ENCODE measurements at places on chromosomes 6 and 20.
A peak's percentile ranks its signal among the peaks of the same experiment; 100 is the strongest.

DNA sequence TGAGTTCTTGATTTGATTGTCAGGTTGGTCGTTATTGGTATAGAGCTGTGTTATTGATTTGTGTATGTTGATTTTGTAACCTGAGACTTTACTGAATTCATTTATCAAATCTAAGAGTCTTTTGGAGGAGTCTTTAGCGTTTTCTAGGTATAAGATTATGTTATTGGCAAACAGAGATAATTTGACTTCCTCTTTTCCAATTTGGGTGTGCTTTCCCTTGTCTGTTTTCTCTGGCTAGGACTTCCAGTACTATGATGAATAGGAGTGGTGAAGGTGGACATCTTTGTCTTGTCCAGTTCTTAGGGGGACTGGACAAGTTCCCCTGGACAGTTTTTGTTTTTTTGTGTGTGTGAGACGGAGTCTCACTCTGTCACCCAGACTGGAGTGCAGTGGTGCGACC lies 17.4 kb downstream of the HLA-DOA start:
- no peaks in the 10 kb centered on the region for H3K4me1 ChIP-seq
- H3K27me3 ChIP-seq: peaks cover 68% of the 10 kb centered on the region
- no peak overlapping the region for H3K4me3 ChIP-seq

DNA sequence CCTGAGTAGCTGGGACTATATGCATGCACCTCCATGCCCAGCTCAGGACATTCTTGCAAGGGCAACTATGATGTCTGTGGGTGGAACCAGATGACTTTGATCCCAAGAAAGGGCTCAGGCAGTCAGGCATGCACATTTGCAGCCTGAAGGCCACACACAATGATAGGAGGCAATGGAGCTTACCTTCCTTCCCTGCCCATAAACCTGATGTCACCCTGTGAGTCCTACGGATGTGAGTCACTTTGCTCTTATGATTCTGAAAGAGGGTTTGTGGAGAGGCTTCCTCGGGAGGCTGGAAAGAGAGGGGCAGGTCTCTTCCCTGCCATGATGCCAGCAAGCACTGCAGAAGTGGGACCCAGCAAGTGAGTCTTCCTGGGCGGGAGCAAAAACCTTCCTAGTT lies 202.4 kb downstream of the LY86 start:
- H3K27me3 ChIP-seq: no peaks in the 10 kb centered on the region
- no peaks in the 10 kb centered on the region for H3K36me3 ChIP-seq
- no peak for DNase-seq
- no peak overlapping the region for H3K27ac ChIP-seq

DNA sequence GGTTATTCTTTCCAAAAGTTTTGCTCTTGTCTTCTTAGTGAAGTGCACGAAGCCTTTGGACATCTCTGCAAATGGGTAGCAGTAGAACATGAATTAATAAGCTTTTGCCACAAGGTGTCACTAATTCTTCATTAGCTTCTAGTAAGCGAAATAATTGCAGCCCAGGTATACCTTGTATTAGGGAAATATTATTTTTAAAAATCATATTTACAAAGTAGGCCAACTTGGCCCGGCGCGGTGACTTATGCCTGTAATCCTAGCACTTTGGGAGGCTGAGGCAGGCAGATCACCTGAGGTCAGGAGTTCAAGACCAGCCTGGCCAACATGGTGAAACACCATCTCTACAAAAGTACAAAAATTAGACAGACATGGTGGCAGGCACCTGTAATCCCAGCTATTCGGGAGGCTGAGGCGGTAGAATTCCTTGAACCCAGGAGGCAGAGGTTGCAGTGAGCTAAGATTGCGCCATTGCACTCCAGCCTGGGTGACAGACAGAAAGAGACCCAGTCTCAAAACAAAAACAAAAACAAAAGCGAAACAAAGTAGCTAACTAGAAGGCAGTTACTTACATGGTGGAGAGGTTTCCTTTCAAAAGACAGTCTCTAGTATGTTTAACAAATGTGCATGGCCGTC lies 8.8 kb upstream of the RSPH3 start:
- H3K4me1 ChIP-seq: no peaks in the 10 kb centered on the region
- H3K27ac ChIP-seq: no peak overlapping the region
- no peaks in the 10 kb centered on the region for H3K36me3 ChIP-seq
- H3K27me3 ChIP-seq: no peaks in the 10 kb centered on the region
- DNase-seq: no peak

DNA sequence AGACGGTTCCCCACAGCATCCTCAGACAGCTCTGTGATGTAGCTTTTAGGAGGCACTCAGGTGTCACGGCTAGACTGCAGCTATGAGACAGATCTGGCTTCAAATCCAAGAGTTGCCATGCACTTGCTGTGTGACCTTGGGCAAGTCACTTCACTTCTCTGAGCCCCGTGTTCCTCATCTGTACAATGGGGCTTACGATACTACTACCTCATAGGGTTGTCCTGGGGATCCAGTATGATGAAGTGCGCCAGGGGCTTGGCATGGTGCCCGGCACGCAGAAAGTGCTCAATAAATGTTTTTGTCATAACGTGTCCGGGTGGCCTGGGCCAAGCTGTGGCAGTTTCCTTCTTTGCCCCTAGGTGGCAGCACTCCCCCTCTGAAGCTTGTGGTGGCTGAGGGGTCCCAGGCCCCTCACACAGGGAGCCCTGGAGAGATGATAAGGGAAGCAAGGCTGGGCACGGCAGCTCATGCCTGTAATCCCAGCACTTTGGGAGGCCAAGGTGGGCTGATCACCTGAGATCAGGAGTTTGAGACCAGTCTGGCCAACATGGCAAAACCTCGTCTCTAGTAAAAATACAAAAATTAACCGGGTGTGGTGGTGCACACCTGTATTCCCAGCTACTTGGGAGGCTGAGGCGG lies 19.1 kb upstream of the CHMP4B start:
- peaks cover 14% of the 10 kb centered on the region for H3K4me1 ChIP-seq
- no peak for DNase-seq
- H3K27ac ChIP-seq: no peak overlapping the region
- no peak overlapping the region for H3K4me3 ChIP-seq
- no peaks in the 10 kb centered on the region for H3K36me3 ChIP-seq
- no peaks in the 10 kb centered on the region for H3K27me3 ChIP-seq

GRCh38 chr6:151679081-151679480 lies 128.4 kb upstream of the ESR1 start:
- no peak overlapping the region for H3K27ac ChIP-seq
- no peak for DNase-seq
- H3K36me3 ChIP-seq: no peaks in the 10 kb centered on the region
- no peak overlapping the region for H3K4me3 ChIP-seq
- peaks cover 2% of the 10 kb centered on the region for H3K27me3 ChIP-seq

- H3K36me3 ChIP-seq: no peaks in the 10 kb centered on the region
- no peak for DNase-seq
- peak overlapping the region; percentile 61 for H3K27ac ChIP-seq
- no peaks in the 10 kb centered on the region for H3K27me3 ChIP-seq
- peaks cover 30% of the 10 kb centered on the region for H3K4me1 ChIP-seq
These were observed 998.9 kb upstream of the GJE1 start for GRCh38 chr6:141133836-141134235.

GRCh38 chr20:59495894-59496510 lies 108.3 kb upstream of the PHACTR3 start:
- H3K36me3 ChIP-seq: no peaks in the 10 kb centered on the region
- no peak overlapping the region for H3K27ac ChIP-seq
- DNase-seq: peak; percentile 92
- H3K4me3 ChIP-seq: no peak overlapping the region
- peaks cover 12% of the 10 kb centered on the region for H3K27me3 ChIP-seq

DNA sequence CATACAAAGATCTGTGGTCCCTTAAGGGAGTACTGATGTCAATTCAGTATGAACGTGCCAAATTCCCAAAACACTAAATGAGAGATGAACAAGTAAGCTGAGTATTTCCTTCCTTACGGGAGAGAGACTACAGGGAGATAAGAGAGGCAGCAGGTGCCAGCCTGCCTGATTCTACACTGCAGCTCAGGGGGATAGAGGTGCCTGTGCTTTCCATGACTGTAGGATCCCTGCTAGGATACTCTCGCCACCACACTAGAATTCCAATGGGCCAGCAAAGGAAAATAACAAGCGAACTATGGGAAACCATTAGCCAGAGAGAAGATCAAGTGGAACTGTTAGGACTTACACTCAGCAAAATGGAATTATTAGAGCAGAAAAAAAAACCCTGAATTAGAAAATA lies 198.5 kb upstream of the BTBD3 start:
- H3K36me3 ChIP-seq: no peaks in the 10 kb centered on the region
- H3K27ac ChIP-seq: no peak overlapping the region
- H3K27me3 ChIP-seq: no peaks in the 10 kb centered on the region
- H3K4me3 ChIP-seq: no peak overlapping the region

DNA sequence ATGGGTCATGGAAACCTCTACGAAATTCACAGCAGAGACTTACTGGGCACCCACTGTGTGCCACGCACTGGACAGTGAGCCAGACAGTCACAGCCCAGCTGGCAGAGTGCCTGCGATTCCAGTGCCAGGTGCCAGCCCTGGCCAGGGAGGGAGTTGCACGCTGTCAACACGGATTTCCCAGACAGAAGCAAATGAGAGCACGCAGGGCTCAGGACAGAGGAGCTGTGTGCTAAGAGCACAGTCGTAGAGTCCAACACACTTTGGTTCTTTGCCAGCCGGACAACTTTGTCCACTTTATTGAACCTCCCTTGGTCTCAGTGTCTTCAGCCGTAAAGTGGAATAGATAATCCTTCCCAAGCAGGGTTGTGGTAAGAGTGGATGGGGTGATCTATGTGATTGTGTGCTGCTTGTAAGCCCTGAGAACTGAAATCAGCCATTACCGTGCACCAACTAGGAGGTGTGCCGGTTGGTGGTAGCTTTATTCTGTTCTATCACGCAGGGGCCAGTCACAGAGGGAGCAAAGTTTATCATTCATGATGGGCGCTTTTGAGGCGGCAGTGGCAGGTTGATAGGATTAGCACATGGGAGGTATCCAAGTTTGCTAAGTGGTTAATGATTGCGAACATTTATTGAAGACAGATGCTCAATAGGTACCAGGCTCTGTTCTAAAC lies 40.6 kb downstream of the SIRPA start:
- DNase-seq: no peak
- no peaks in the 10 kb centered on the region for H3K4me1 ChIP-seq
- H3K4me3 ChIP-seq: no peak overlapping the region
- H3K27ac ChIP-seq: no peak overlapping the region
- peaks cover 4% of the 10 kb centered on the region for H3K36me3 ChIP-seq

- H3K36me3 ChIP-seq: no peaks in the 10 kb centered on the region
- H3K27ac ChIP-seq: peak overlapping the region; percentile 28
- H3K27me3 ChIP-seq: no peaks in the 10 kb centered on the region
- peaks cover 34% of the 10 kb centered on the region for H3K4me1 ChIP-seq
- DNase-seq: no peak
These were observed 13.7 kb upstream of the SOX12 start for GRCh38 chr20:311609-312008.

DNA sequence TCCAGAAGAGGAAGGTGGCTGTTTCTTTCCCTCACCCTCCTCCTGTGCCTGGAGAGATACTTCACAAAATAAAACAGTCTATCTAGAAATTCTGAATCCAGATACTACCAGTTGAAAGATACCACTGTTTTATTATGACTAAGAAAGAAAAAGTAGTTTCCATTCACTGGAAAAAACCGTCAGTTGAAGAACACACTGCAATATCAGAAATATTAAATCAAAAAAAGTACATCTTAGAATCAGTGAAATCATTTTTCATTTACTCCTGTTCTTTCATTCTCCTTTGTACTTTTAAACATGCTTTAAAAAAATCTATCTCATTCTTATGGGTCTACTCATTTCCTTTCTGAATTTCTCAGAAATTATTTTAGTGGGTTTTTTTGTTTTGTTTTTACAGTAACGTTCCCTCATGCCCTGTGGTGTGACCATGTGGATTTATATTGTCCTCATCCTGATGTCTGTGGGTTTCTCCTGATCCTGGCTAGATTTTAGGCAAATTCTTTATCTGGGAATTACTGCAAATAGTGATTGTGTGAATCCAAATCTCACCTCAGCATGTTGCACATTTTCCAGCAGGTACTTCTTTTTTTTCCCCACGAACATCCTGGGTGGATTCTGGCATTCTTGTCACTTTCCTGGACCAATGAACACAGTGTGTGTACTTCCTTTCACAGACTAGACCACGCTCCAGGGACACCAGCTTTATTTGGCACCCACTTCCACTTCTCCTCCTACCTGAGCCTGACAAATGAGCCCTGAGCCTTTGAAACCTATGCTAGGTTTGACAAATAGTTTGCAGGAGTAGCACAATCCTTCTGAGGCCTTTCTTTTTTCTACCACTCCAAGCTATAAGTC lies 114.0 kb upstream of the LAMP5 start:
- H3K36me3 ChIP-seq: peaks cover 3% of the 10 kb centered on the region
- no peaks in the 10 kb centered on the region for H3K27me3 ChIP-seq
- DNase-seq: no peak
- peaks cover 16% of the 10 kb centered on the region for H3K4me1 ChIP-seq
- peak overlapping the region; percentile 52 for H3K27ac ChIP-seq

DNA sequence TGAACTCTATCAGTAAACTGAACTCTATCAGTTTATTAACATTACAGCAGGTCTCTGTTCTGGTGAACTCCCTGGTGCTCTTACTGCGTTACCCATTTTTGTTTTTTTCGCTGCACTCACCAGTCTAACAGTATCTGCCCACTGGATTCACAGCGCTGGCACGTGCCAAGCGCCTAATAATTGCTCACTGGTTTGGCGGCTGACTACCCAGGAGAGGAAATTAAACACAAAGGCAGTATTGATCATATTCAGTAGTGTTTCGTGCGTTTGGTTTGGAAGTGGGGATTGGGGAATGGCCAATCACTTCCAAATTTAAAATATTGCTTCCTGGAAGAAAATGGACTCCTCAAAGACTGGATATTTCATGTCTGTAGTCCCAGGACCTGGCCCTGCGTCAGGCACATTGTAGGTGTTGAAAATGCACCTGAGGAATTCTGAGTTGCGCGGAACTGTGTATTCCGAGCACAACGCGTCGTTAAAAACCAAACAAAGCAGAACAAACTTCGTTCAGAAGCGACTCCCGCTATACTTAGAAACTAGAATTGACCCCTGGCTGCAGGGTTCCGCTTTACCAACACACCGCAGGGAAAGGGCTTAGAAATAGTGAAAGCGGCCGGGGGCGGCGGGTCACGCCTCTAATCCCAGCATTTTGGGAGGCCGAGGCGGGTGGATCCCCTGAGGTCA lies 1.1 kb upstream of the RPS12 start:
- peaks cover 43% of the 10 kb centered on the region for H3K4me1 ChIP-seq
- H3K27me3 ChIP-seq: peaks cover 26% of the 10 kb centered on the region
- peak overlapping the region; percentile 92 for H3K27ac ChIP-seq
- peaks cover 32% of the 10 kb centered on the region for H3K36me3 ChIP-seq

GRCh38 chr6:128246472-128247260 lies 273.7 kb downstream of the PTPRK start:
- H3K27ac ChIP-seq: no peak overlapping the region
- peaks cover 26% of the 10 kb centered on the region for H3K4me1 ChIP-seq
- DNase-seq: no peak
- no peaks in the 10 kb centered on the region for H3K27me3 ChIP-seq
- no peak overlapping the region for H3K4me3 ChIP-seq

GRCh38 chr6:45574885-45575284 lies 197.2 kb upstream of the SUPT3H start:
- no peak overlapping the region for H3K4me3 ChIP-seq
- no peaks in the 10 kb centered on the region for H3K27me3 ChIP-seq
- no peak overlapping the region for H3K27ac ChIP-seq
- H3K36me3 ChIP-seq: peaks cover under 1% of the 10 kb centered on the region
- peaks cover 16% of the 10 kb centered on the region for H3K4me1 ChIP-seq

All from osteocyte (in vitro differentiated cells).